ENCODE measurements at places on chromosomes 1 and 21.

GRCh38 chr1:204255966-204256365 lies 42.2 kb upstream of the GOLT1A start:
- DNase-seq = no peak

GRCh38 chr1:86695400-86695799 lies 9.0 kb upstream of the SH3GLB1 start:
- no peak for DNase-seq

GRCh38 chr1:167454304-167454893 lies 63.9 kb downstream of the CD247 start:
- DNase-seq = no peak

- no peak for DNase-seq
These were observed 144.5 kb upstream of the TMEM51 start for GRCh38 chr1:15008783-15009729.

GRCh38 chr1:239058190-239058589 lies 328.2 kb upstream of the CHRM3 start:
- DNase-seq = no peak

GRCh38 chr1:62588000-62588399 lies 9.3 kb upstream of the ANGPTL3 start:
- DNase-seq = no peak

DNA sequence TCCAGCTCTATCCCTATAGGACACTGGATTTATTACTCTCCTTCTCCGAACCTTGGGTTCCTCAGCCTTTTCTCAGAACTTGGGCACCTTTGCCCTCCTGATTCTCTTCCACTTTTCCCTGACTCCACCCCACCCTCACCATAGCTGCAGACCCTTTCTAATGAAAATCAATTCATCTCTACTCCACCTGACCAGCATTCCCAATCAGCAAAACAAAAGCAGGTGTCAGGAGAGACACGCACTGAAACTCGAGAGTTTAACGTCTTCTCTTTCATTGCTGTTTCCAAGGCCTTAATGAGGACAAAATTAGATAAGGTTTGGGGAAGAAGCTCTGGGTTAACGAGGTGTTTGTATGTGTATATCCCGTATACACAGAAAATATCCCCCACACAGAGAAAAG lies 208.8 kb downstream of the PLPP3 start:
- DNase-seq = no peak

Measured in activated CD4-positive, alpha-beta T cell treated with anti-CD3 and anti-CD28 coated beads, Interleukin-2, amount 50 U/mL, for 48 hours (primary cell).